ENCODE measurements at places on chromosomes 5 and 9. TPM values are rescaled to one million over a fixed set of nuclear protein-coding genes. Genes with fewer than 3 reads are reported as not detected.

GABRA6 gene
- total RNA-seq = not detected

RANBP6 gene
- 19.1 TPM for total RNA-seq

- H3K27ac ChIP-seq = no peak overlapping the region
- H3K36me3 ChIP-seq = no peaks in the 10 kb centered on the region
- DNase-seq = no peak
- H3K27me3 ChIP-seq = no peaks in the 10 kb centered on the region
Observed at GRCh38 chr9:77848404-77848803, 183.2 kb downstream of the GNAQ start.

FOXI1 gene
- not detected for total RNA-seq

- 0 out of 2 replicates have a peak, but pooled peaks cover 7% of the 10 kb centered on the region for H3K4me1 ChIP-seq
- H3K36me3 ChIP-seq = no peaks in the 10 kb centered on the region
- DNase-seq = no peak
- H3K27me3 ChIP-seq = no peaks in the 10 kb centered on the region
- H3K4me3 ChIP-seq = no peak overlapping the region
Observed at GRCh38 chr5:4855036-4855435, 285.1 kb upstream of the ADAMTS16 start.

PCDHB13 gene
- total RNA-seq = 1.5 TPM

CDO1 gene
- 12.2 TPM for total RNA-seq

SPATA31D3 gene
- not detected for total RNA-seq

PCDHA12 gene
- total RNA-seq = 7.2 TPM

- H3K27ac ChIP-seq = no peak overlapping the region
- H3K36me3 ChIP-seq = no peaks in the 10 kb centered on the region
Observed at GRCh38 chr5:2666081-2666480, 85.4 kb downstream of the IRX2 start.

GRCh38 chr5:39783756-39784421 lies 359.1 kb upstream of the DAB2 start:
- H3K27ac ChIP-seq = no peak overlapping the region
- no peak for DNase-seq
- H3K36me3 ChIP-seq = peaks cover 3% of the 10 kb centered on the region
- H3K4me1 ChIP-seq = 0 out of 2 replicates have a peak, but pooled peaks cover 2% of the 10 kb centered on the region
- H3K27me3 ChIP-seq = no peaks in the 10 kb centered on the region

TSSK1B gene
- not detected for total RNA-seq

DNA sequence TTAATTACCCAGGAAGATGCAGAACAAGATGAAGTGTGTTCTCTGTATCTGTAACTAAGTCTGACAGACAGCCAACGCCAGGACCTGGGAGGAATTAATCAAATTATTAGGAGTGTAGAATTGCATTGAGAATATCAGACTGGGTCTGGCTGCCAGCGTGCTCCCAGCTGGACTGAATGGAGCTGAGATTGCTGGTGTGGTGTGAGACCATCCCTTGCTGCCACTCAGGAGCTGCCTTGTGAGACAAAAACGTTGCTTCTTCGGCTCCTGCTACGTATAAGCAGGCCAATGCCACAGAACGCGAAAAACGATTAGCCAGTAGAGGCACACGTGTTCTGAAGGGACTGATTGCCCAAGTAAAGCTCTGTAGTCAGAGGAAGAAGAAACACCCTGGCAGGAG lies 66.8 kb downstream of the AMBP start:
- peak; percentile 18 for DNase-seq
- H3K27me3 ChIP-seq = no peaks in the 10 kb centered on the region
- H3K4me1 ChIP-seq = peaks cover 3% of the 10 kb centered on the region
- no peak overlapping the region for H3K4me3 ChIP-seq
- H3K36me3 ChIP-seq = peaks cover 27% of the 10 kb centered on the region

DNA sequence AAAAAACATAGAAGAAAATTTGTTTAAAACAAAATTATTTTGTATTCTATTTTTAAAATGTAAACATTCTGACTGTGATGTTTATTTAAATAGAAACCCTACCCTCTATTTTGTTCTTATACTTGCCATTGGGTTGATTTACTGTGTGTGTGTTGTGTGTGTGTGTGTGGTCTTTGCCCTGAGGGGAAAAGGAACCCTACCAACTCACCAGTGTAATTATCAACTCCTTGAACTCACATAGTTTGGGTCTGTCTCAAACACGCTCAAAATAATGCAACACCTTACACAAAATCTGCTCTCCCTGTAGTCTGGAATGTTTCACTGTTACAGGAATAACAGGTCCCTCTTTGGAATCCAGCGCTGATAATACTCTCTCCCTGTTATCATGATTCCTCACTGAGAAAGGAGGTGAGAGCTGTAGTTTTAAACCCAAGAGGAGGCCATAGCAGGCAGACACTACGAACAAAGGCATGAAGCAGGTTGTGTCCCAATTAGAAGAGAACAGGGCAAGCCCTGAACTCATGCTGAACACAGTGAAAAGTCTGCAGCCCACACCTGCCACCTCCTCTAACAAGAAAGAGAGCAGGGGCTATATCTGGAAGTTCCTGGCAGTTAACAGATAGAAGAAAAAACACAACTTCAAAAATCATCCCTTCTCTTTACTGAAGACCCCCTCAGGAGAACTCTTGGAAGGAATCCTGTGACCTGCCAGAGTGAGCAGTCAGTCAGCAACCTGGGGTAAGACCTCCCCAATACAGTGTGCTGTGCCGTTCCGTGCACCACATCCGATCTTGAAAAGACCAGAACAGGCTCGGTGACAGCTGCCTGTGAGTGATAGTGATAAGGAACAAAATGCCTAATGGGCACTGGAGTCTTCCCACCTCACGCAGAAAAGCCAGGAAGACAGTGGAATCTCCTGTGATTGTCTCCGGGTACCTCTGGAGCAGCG lies 608.1 kb upstream of the ADAMTS16 start:
- no peak for DNase-seq
- no peaks in the 10 kb centered on the region for H3K27me3 ChIP-seq
- no peaks in the 10 kb centered on the region for H3K4me1 ChIP-seq
- H3K27ac ChIP-seq = no peak overlapping the region
- no peak overlapping the region for H3K4me3 ChIP-seq

DNA sequence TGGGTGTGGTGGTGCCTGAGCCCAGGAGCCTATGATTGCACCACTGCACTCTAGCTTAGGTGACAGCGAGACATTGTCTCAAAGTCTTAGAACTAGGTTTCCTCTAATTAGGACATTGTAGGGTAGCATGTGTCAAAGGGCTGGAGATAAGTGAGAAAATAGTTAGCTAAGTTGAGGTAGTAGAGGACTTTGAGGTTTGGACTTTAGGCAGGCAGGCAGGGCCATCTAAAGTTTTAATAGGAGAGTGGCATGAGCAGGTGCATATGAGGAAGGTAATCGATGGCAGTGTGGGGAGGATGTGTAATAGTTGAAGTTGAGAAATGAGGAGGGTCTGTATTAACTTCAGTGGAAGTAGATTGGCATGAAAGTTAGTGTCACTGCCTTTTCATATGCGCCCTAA lies 21.1 kb downstream of the CNOT6 start:
- no peak overlapping the region for H3K27ac ChIP-seq
- H3K27me3 ChIP-seq = no peaks in the 10 kb centered on the region
- peaks cover 2% of the 10 kb centered on the region for H3K36me3 ChIP-seq
- no peak for DNase-seq
- H3K4me3 ChIP-seq = no peak overlapping the region
- no peaks in the 10 kb centered on the region for H3K4me1 ChIP-seq

DNA sequence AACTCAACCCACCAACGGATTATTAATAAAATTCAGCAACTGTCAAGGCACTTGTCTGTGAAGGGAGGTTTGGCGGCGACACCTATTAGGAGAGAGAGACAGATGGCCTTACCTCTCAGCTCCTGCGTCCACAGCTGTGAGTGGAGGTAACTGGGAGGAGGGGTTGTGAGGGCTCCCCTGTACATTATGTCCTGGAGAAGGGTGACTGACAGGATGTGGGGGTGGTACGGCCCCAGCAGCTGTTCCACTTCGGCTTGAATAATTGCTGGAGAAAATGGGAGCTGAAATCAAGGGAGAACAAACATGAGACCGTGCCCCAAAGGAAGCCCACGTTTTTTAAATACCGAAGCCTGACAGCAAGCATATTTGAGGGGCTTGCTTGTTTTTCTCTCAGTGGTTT lies 353.5 kb upstream of the RFX3 start:
- no peaks in the 10 kb centered on the region for H3K36me3 ChIP-seq
- no peak overlapping the region for H3K4me3 ChIP-seq
- DNase-seq = no peak
- peaks cover 3% of the 10 kb centered on the region for H3K4me1 ChIP-seq

DNA sequence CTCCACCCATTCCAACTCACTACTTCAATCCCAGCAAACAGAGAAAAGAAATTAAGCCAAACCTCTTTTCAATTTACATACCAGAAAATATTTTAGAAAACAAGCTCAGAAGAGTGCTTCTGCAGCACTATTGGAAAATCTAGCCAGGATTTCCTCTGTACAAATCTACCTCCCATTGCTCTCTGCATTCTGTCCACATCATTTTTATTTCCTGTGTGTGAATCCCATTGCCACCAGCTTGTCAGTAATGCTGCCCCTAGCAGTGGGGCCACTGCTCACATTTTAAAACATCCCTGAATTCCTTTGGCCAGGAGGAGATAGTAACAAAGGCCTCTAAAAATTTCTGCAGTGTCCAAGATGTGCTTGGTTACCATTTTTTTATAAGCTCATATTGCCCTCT lies 232.5 kb downstream of the ARRDC3 start:
- H3K36me3 ChIP-seq = peaks cover 26% of the 10 kb centered on the region
- H3K4me3 ChIP-seq = no peak overlapping the region
- H3K4me1 ChIP-seq = no peaks in the 10 kb centered on the region
- no peaks in the 10 kb centered on the region for H3K27me3 ChIP-seq
- H3K27ac ChIP-seq = no peak overlapping the region

DNA sequence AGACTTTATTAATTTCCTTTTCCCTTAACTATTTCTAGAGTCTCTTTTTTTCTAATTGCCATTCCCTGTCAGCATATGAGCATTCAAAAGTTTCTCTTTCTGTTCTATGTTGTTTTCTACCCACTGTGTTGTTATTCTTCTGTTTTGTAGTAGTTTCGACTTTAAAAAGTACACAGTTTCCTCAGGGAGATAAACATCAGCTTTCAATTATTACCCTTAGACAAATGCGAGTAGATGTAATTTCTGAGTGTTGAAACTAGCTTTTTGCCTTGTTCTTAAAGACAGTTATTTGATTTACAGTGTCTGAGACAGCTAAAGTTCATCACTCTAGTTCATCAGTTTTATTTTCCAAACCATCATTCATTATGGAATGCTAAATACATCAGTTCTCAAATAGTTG lies 19.5 kb downstream of the MTREX start:
- no peaks in the 10 kb centered on the region for H3K27me3 ChIP-seq
- DNase-seq = no peak
- no peak overlapping the region for H3K27ac ChIP-seq

- no peaks in the 10 kb centered on the region for H3K36me3 ChIP-seq
- H3K4me1 ChIP-seq = no peaks in the 10 kb centered on the region
- H3K4me3 ChIP-seq = no peak overlapping the region
- no peaks in the 10 kb centered on the region for H3K27me3 ChIP-seq
- no peak overlapping the region for H3K27ac ChIP-seq
Observed at GRCh38 chr5:14944996-14945395, 73.4 kb upstream of the ANKH start.

DNA sequence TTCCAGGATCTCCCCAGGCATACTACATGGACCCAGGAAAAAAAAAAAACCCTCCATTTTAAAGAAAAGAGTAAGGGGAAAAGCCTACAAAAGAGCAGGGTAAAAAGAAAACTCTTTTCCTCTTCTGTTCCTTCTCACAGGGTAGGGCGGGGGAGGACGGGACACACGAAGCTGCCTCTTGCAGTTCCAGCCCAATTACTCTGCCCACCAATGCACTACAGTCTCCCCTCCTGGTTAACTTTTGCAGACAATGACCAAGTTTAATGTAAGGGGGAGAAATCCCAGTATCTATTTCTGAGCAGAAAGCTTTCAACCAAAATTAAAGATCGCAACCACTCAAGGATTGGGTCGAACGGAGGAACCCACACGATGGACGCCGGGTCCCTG lies 1.3 kb downstream of the BRD3 start:
- H3K4me1 ChIP-seq = no peaks in the 10 kb centered on the region
- H3K27me3 ChIP-seq = no peaks in the 10 kb centered on the region
- no peak overlapping the region for H3K27ac ChIP-seq

DNA sequence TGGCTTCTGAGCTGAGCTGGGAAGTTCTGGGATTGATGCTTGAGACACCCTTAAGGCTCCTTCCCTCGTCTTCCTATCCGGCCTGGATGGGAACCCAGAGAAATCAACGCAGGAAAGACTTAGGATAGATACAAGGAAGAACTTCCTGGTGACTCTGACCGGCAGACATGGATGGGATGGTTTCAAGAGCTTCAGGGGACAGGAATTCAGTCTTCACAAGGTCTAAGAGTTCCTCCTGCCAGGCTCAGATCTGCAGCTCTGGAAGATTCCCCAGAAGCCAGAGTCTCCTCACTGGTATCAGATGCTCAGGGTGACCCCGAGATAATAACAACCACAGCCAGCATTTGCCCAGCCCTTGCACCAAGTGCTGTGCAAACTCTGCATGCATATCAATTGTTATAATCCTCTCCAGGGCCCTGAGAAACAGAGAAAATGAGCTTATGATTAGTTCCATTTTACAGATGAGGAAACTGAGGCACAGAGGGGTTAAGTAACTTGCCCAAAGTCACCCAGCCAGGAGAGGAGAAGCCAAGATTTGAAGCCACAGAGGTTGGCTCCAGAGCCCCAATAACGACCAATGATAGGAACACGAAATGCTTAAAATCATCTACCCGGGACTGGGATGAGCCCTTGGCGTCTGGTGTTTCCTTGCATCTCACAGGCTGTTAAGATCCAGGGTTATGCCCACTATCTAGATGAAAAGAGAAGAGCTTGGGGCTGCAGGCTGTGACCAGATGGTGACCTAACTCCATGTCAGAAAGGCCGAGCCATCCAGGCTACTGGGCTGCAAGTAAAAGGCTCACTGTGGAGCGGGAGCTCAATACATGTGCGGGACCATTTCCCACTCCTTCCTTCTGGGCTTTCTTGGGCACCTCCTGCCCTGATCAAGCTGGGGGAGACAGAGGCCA lies 119.8 kb downstream of the C9orf50 start:
- DNase-seq = no peak
- H3K36me3 ChIP-seq = no peaks in the 10 kb centered on the region
- H3K4me1 ChIP-seq = no peaks in the 10 kb centered on the region
- H3K4me3 ChIP-seq = no peak overlapping the region
- no peaks in the 10 kb centered on the region for H3K27me3 ChIP-seq
- no peak overlapping the region for H3K27ac ChIP-seq

DNA sequence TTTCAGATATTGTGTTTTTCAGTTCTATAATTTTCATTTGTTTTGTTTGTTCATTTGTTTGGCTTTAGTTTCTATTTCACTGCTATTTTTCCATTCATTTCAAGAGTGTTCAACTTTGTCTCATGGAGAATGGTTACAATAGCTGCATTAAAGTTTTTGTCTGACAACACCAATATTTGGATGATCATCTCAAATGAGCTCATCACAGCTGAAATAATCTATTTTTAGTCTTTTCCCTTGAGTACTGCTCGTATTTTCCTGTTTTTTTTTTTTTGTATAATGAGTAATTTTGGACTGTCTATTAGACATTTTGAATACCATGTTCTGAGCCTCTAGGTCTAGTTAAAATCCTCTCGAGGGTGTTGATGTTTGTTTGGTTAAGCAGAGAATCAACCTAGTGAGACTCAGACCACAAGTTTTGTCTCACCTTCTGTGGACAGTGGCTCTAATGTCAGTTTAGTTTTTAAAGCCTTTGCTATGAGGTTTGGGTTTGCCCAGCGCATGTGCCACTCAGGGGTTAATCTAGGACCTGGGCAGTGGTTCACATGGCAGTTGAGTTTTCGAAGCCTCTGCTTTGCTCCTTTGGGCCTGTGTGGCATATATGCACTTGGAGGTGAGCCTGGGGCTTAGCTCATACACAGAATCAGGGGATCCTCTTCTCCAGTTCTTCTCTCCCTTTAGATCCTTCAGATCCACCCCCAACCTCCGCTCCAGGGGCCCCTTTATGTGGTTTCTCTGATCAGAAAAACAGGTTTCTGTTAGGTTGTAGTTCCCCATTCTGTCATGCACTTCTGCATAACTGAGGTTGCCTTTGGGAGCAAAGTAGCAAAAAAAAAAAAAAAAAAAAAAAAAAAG lies 79.8 kb downstream of the ARSB start:
- no peak for DNase-seq
- H3K4me1 ChIP-seq = peaks cover 5% of the 10 kb centered on the region
- no peaks in the 10 kb centered on the region for H3K27me3 ChIP-seq
- no peak overlapping the region for H3K27ac ChIP-seq

Measured in H9 (cell line).